SW 1271 (cell line): ENCODE measurements at places on chromosomes 1 and 21.

DNA sequence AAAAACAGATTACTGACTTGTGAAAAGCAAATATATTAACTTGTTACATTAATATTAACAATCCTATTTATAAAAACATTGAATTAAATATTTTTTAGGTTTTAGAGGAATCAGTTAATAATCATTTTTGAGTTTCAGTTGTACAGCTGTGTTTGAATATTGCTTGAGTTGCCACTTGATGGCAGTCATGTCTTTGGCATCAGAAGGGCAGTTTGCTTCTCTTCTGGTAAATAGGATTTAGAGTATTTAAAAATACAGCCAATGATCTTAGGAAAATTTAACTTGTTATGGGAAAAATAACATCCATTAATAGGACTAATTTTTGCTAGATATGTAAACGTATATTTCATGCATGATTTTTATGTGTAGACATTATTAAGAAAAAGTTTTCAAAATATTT, 234.1 kb downstream of the NCAM2 start:
- DNase-seq: peak; percentile 21

- no peak for DNase-seq
Observed at GRCh38 chr1:29387210-29387609, 150.9 kb downstream of the PTPRU start.

DNA sequence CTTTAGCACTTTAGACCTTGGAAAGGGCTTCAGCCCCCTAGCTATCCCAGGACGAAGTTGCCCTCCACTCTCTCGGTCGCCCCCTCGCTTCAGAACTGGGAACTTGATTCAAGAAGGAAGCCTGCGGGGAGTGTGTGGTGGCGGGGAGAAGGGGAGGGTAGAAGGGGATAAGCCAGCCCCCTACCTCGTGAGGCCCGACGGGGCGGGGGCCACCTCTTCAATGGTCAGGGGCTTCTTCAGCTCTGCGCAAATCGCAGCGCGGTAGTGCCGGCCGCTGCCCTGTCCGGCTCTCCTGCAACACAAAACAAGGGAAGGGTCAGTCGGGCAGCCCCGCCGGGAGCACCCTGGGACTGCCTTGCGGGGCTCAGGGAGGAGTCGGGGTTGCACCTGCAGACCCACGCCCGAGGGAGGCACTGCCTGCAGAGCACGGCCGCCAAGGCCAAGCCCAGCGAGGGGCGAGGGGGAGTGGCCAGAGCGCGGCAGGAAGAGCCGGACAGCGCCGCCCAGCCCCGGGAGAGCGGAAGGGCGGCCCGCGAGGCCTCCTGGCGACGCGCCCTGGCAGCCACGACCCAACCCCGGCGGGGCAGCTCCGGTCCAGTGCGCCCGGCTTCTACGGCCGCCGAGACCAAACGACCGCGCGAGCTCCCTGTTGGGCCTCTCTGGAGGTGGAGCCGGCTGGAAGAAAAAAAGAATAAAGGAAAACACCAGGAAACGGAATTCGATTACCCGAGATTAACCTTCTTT, 56.2 kb upstream of the RASAL2 start:
- no peak for DNase-seq

GRCh38 chr1:76294482-76295194, 220.1 kb downstream of the ST6GALNAC3 start:
- no peak for DNase-seq

DNA sequence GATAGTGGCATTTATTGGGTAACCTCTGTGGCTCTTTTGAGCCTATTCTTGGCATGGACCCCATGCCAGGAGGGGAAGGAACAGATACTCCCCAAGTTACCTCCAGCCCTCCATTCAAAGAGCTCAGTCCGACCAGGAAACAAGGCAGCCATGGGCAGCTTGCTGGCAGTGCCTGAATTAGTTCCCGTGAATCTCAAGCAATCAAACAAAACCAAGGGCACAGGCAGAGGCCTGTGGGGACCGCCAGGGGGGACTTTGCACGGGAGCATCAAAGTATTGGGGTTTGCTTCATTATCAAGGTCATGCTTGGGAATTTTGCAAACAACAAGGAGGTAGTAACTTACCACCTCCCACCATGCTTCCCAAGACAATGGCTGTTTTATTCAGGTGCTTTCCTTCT, 81.2 kb upstream of the IFFO2 start:
- DNase-seq: no peak

GRCh38 chr1:3060601-3061551, 8.1 kb upstream of the PRDM16 start:
- DNase-seq: no peak

DNA sequence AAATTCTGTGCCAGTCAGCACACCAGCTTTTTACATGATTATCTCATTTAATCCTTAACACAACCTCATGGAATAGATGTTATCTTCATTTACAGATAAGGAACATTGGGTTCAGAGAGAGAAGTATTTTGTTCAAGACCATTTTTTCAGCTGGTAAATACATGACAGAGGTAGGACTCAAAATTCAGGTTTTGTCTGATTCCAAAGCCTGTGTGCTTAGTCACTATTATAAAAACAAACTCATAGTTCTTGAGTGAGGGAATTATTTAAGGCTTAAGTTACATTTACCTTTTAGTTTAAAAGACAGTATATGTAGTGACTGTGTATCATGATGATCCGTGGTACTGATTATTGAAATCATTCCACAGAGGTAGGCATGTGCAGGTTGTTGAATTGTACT, 125.2 kb downstream of the MAGI3 start:
- DNase-seq: no peak

DNA sequence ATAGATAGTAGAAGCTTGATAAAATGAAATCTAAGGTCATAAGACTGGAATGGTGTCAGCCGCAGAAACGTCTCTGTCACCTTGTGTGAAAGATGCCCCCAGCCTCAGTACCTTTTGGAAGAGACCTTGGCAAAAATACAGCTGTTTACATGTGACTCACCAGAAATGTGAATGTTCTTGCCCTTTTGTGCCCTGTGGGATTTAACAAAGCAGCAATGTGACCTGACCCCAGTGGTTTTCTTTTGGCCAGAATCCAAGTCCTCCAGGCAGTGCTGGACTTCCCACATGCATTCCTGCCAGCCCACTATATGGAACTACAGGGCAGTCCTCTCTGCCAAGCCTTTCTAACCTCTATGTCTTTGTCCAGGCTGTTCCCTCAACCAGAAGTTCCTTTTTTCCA, 27.2 kb upstream of the LRRC8C start:
- peak; percentile 35 for DNase-seq

DNA sequence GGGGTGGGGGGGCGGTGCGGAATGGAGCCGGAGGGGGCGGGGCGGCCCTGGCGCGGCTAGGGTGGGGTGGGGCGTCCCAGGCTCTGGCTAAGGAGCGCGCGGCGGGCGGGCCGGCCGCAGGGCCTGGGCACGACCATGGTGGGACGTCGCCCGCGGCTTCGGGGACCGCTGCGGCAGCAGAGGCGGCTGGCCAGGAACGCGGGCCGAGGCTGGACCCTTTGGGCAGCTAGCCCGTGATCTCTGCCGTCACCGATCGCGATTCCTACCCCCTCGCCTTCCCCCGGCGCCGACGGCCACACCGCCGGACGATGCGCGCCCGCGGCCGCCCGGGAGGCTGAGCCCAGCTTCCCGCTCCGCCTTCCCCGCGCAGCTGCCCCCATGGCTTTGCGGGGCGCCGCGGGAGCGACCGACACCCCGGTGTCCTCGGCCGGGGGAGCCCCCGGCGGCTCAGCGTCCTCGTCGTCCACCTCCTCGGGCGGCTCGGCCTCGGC, at the start of gene MAP3K21:
Gene MAP3K21 (plus strand): TSS at position 74 of the 491 bp plus-strand sequence. CDS start 305 bp downstream, at position 379.
- DNase-seq: no peak

DNA sequence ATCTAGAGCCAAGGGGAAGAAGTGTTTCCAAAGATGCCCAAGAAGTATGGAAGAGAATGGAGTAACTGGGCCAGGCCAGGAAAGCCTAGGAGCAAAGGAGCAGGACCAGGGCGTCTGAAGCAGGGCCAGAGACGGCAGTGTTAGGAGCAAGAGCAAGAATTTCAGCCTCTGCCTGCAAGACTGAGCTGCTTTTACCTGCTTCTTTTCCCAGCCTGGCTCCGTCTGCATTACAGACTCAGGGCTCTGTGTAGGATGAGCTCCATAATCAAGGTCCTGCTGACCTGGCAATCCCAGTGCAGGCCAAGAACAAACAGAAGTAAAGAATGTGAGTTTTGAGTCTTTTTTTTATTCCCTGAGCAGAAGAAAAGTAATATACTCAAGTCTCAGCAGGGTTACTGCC, 10.1 kb downstream of the FMO1 start:
- no peak for DNase-seq
